GM18507 (cell line): ENCODE measurements at places on chromosomes 12 and 14.
A peak's percentile ranks its signal among the peaks of the same experiment; 100 is the strongest.

DNA sequence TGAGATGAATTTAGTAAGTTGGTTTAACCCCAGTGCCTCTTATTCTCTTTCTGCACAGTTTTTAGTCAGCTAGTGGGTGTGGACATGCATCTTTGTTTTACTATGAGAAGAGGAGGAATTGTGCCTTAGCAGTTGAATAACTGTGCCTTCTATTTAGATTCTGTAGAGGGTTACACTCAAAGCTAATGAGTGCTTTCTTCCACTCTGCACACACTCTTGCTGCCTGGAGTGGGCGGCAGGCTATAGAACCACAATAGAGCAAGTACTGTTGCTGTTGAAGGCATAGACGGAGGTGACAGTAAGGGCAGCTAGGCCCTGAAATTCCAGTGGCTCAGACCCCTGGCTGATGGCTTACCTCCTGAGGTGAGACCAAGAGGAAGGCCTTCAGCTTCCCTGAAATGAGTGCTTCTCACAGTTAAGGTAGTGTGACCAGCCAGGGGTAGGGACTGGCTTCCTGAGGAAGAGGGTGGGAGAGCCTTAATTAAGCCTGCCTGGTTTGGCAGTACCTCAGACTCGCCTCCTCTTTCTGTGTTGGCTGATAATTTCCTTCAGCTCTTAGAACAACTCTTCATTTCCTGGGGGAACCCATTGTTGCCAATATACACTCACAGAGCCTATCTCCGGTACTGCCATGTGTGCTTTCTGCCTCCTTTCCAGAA is 24.7 kb downstream of the SUSD6 start:
- no peak for DNase-seq

DNA sequence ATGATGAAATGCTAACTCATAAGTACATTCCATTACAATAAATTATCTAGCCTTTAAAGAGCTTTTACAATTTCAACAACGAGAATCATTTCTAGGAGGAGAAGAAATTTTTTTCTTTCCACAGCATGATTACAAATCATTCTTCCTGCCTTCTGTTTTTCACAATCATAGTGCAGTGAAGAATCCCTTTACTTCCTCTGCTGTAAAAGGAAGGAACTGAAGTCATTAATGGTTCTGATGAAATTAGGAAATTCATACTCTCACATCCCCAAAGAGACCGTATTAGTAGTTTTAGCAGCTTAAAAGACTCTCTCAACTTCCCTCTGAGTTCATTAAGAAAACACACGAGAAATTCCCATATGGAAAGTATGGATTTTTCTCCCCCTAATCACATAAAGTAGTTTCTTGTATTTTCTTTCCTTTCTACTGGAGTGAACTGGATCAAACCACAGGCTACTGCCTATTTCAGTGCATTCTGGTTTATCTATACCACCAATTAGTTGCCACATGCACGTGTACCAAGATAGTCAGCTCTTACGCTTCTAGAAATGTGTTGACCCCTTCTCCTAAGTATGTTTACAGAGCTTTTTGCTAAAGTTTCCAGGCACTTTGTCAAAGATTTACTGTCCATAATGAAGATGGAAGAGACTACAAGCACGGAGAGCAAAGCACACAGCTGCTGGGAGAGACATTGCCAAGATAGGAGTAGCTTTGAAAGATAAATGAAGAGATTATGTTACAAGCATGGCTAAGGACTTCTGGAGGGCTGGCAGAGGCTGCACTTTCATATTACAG is 58.9 kb upstream of the KITLG start:
- no peak for DNase-seq

DNA sequence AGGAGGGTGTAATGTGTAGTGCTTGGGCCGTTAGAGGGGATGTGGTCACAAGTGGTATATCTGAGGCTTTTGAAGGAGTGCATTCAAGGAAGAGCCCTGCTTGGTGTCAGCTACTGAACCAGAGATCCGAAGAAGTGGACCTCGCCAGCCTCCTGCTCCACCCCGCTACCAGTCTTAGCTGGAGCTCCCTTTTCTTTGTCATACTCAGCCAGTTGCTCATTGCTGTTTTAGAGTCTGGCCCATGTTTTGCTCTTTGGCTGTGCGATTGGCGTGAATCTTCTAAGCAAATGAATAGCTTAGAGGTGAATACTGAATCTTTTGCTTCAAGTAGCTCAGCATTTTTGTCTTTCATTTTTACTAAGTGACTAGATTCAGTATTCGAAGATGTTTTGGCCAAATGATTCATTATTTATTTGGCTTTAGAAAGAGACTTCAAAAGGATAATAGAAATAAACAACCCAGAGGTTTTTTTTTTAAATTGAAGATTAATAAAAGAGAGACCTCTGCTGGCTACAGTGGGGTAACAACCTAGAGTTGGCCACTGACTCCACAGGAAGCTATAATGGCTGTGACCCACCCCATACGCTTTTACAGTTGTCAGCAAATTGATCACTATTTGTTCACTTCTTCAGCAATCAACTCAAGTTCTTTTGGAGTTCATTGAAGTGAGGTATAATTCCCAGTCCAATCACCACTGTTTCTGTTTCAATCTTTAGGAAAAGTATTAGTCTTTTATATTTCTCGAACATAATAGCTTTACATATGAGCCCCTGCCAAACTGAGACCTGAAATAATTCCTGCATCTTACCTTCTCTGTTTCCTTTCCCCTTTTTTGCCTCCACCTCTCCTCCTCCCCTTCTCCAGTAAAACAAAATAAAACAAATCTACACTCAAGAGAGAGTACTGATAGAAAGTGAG is 19.9 kb downstream of the CDKN1B start:
- no peak for DNase-seq

- DNase-seq: peak; percentile 11
Observed at GRCh38 chr14:71403656-71404055, 496.4 kb downstream of the PCNX1 start.

GRCh38 chr12:19506497-19506896 is 67.2 kb downstream of the AEBP2 start:
- DNase-seq: no peak

- no peak for DNase-seq
Observed at GRCh38 chr14:90277581-90278198, 21.3 kb downstream of the PSMC1 start.

GRCh38 chr12:67593041-67593440 is 55.5 kb upstream of the DYRK2 start:
- DNase-seq: no peak

DNA sequence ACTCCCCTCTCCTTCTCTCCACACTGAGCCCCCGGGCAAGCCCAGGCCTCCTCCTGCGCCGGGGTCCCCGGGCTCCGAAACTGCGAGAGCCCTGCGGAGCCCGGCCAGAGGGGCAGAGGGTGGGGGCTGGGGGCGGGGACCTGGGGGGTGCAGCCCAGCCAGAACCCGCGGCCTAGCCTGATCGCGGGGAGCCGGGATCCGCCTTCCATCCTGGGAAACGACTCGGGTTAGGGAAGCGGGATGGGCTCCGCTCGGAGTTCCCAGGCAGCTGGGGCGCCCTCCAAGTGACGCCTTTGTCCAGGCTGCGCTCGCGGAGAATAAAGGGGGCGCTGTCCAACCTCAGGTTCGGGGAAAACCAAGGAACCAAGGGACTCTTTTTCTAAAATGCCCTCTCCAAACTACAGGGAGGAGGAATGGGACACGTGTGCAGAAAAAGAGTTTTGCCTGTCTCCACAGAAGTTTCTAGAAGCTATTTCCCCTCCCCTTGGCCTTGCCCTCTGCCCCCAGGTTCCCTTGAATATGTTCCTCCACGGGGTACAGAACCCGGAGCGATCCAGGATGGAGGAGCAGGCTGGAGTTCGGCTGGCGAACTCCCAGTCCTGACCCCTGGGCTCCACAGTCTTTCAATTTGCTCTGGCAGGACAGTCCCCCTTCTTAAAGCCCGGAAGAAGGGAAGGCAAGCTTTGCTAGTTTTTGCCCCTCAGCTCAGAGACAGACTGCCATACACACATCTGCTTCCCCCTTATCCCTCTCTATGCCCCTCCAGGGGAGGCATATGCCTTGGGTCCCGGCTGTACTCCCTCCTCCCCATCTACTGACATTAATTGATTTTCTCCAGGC is 13.9 kb downstream of the NKX2-1 start:
- no peak for DNase-seq

- DNase-seq: no peak
Observed at GRCh38 chr12:12610711-12611110, 965 bp upstream of the CREBL2 start.
